ENCODE measurements at places on chromosomes 7 and 10.

DNA sequence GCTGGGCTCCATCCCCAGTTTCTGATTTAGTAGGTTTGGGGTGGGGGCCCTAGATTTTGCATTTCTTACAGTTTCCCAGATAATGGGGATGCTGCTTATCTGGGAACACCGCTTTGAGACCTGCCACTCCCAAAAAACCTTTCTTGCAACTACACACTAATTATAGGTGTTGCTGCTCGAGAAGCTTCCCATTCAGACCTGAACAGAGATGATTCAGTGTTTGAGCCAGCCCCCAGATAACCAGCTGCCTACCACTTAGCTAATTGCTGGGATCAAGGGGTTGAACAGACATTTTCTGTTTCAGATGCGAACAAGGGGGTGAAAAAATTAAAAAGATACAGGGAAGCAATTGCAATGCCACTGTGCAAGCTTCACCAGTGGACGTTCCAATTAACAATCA is 448.5 kb downstream of the KCNMA1 start:
- DNase-seq, result no peak

DNA sequence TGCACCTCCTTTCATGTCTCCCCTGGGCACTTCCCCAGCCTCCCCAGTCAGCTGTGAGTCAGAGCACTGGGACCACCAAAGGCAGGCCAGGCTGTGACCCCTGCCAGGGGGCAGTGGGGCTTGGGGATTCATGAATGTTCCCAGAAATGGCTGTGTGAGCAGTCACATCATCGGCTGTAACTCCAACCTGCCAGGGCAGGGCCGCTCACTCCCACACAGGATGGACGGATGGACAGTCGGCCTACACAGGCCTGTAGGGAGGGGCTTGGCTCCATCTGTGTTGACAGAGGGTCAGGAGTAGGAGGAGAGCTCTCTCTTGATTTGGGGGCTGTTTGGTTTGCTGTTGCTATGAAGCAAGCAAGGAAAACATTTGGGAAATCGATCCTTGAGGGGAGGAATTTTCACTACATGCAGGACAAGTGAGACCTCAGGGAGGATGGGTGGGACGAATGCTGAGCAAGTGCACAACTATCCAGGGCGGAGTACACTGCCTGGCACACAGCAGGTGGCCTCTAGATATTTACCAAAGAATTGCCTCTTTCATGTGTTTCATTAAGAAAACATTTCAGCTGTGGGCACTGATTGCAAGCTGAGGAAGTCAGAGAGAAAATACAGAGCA is 2.9 kb upstream of the IGFBP1 start:
- no peak for DNase-seq

- no peak for DNase-seq
Measured at GRCh38 chr10:14751921-14752320, 22.8 kb downstream of the FAM107B start.

- DNase-seq, result no peak
Measured at GRCh38 chr10:80520661-80521470, 16.8 kb upstream of the SH2D4B start.

DNA sequence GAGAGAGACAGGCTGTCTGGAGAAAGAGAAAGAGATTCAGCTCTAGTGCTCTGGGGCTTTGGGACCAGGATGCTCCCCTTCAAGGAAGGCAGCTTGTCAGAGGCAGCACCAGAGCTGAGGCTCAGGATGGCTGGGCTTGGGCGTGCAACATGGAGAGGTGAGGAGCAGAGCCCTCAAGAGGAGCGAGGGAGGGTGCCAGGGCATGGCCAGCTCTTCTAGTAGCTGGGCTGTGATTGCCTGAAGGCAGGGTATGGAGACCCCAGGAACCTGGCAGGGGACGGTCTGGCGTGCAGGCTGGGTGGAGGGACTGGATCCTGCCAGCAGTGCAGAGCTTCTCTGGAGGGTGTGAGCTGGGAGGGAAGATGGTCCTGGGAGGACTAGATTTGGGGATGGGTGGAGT is 40.2 kb downstream of the ANTXRL start:
- no peak for DNase-seq

DNA sequence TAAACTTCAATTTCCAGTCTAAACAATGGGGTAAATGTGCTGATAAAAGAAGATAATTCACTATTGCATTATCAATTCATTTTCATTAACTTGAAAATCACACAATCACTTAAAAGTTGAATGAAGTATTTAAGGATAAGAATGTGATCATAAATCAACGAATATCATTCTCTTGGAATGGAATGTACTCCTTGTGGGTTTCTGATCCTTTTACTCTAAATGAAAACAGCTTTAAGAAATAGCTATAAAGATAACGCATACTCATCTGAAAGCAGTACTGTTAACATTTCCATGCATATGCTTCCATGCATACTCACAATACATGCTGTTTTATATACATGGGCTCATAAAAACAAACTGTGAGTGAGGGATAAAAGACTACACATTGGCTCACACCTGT is 108.8 kb downstream of the ATE1 start:
- DNase-seq, result no peak

- no peak for DNase-seq
Measured at GRCh38 chr10:129004398-129004797, 462.6 kb upstream of the MGMT start.

- no peak for DNase-seq
Measured at GRCh38 chr10:1687623-1688150, 49.6 kb downstream of the ADARB2 start.

- DNase-seq, result peak; percentile 31
Measured at GRCh38 chr10:132185601-132186487, 904 bp upstream of the DPYSL4 start.

- no peak for DNase-seq
Measured at GRCh38 chr10:16789261-16789660, 28.0 kb downstream of the RSU1 start.

- DNase-seq, result no peak
Measured at GRCh38 chr7:11078247-11078834, 104.7 kb downstream of the PHF14 start.

DNA sequence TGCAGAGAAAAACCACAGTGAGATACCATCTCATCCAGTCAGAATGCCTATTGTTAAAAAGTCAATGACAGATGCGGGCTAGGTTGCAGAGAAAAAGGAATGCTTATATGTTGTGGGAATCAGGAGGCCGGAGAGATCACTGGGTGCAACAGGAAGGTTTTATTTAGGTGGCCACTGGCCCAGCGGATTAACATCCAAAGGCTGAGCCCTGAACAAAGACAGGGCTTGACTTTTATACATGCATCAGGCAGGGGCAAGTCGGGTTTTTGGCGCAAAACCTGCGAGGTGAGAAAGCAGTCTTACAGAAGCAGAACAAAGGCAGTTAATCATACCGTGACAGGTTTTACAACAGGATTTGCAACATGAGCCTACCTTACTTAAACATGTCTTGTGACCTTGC is 620 bp downstream of the ZNF117 start:
- no peak for DNase-seq

DNA sequence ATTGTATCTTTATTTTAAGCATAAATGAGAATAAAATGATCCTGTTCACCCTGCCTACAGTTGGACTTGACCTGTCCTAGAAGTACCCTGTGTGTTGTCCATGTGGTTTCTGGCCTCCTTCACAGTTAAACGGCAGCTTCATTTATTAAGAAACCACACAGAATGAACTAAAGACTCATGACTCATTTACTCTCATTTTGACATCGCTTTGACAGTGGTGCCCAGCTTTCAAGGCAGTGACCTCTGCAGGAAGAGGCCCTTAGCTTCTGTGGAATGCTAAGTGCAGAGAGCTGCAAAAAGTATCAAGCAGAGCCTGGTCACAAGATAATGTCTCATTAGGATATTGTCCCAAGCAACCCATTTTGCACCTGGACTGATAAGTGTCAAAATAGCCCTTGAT is 93.4 kb downstream of the AVL9 start:
- DNase-seq, result no peak

DNA sequence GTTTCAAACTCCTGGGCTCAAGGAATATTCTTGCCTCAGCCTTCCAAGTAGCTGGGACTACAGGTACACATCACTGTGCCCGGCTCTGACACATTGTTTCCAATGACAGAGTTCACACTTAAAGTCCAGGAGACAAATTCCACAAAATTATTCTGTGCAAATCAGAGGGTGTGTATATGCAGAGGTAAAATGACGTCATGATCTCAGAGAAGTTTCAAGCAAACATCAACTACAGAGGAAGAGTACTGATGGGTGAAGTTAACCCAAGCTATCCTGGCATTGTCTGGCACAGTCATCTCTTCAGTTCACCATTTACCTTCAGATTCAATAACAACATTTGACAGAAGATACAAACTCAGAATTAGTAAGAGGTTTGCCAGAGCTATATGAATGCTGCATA is 388.9 kb downstream of the HPSE2 start:
- no peak for DNase-seq

GRCh38 chr10:34565934-34566333 is 249.2 kb downstream of the PARD3 start:
- DNase-seq, result no peak

GRCh38 chr10:21285742-21286331 is 239.6 kb downstream of the SKIDA1 start:
- no peak for DNase-seq

- DNase-seq, result no peak
Measured at GRCh38 chr10:86018735-86019058, 347.9 kb downstream of the GRID1 start.

Data from activated T-helper 1 cell treated with anti-CD3 and anti-CD28 coated beads, Interleukin-2, amount 50 U/mL, for 16 hours (primary cell).